ENCODE measurements at places on chromosomes 16 and 17.

DNA sequence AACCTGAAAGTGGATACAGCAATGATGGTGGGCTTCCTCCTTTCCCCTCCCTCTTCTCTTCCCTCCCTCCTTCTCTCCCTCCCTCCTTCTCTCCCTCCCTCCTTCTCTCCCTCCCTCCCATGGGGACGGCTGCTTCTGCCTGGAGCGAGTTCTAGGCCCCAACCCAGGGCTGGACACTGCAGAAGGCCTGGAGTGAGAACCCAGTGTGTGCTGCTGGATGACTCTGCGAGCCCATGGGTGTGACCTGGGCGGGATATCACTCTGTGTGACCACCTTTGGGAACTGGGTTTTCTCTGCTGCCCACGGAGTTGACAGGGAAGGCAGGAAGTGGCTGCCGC lies 242.6 kb upstream of the GSE1 start:
- DNase-seq = no peak

GRCh38 chr16:68470461-68471150 lies 22.3 kb upstream of the SMPD3 start:
- no peak for DNase-seq

GRCh38 chr16:87789437-87790291 lies 23.9 kb upstream of the KLHDC4 start:
- DNase-seq = no peak

DNA sequence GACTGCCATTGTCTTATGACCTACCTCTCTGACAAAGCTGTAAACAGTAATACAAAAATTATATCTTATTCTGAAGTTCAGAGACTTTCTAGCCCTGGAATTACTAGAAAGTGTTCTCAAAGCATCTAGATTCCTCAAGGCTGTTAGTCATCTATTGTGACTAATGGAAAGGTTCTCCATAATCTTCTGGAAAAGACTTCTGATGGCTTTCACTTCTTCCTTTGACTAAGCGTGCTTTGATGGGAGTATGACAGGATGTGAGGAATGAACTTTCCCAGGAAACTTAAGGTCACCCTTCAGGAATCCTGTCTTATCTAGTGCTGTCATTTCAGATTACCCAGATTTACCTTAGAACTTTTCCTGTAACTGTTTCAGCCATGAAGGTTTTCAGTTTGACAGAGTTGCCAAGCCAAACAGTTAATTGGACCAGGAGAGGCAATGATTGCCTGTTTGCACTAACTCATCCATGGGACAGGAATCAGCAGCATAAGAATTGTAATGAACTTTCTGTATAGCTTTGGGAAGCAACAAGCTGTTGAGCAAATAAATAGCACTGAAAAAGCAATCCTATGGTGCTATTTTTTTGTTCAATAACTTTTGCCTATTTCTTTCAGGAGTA lies 43.5 kb downstream of the AP2B1 start:
- no peak for DNase-seq

GRCh38 chr16:10652730-10653590 lies 41.8 kb downstream of the TEKT5 start:
- DNase-seq = no peak

- no peak for DNase-seq
These were observed 4.2 kb upstream of the AATF start for GRCh38 chr17:36944553-36944952.

- no peak for DNase-seq
These were observed 103.7 kb downstream of the NOG start for GRCh38 chr17:56697190-56697589.

DNA sequence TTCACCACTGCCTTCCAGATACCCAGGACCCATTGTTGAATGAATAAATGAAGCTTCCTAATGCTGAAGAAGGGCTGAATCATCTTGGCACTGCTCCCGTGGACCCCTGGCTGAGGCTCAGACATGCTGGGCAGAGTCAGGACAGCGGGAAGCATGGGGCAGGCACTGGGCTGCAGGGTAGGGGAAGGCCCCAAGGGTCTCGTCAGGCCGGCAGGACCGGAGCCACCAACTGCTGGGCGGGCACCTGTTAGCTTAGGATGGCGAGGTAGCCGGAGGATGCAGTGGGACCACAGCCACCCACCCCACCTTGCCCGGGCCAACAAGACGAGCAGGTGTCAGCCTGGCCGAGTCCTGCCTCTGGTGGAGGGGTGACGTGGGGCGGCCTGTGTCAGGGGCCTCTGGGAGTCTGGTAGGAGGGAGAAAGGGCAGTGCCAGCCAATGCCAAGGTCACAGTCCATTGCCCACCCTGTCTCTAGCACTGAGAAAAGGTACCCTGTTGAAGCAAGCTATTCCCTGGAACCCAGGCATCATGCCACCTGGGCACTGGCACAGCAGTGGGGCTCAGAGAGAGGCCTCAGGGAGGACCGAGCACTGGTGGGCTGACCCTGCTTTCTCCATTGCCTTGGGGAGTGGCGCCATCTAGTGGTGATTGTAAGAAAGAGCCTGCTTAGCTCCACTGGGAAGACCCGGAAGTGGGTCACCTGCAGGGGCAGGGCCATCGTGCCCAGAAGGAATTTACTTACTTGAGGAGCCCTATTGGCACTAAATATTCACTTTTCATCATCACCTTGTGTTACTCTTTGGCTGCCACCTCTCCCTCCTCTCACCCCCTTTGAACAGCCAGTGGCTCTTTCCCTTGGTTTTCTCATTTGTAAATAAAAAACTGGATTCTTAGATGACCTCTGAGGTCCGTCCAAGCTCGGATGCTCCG lies 3.0 kb upstream of the DLX3 start:
- peak; percentile 62 for DNase-seq

DNA sequence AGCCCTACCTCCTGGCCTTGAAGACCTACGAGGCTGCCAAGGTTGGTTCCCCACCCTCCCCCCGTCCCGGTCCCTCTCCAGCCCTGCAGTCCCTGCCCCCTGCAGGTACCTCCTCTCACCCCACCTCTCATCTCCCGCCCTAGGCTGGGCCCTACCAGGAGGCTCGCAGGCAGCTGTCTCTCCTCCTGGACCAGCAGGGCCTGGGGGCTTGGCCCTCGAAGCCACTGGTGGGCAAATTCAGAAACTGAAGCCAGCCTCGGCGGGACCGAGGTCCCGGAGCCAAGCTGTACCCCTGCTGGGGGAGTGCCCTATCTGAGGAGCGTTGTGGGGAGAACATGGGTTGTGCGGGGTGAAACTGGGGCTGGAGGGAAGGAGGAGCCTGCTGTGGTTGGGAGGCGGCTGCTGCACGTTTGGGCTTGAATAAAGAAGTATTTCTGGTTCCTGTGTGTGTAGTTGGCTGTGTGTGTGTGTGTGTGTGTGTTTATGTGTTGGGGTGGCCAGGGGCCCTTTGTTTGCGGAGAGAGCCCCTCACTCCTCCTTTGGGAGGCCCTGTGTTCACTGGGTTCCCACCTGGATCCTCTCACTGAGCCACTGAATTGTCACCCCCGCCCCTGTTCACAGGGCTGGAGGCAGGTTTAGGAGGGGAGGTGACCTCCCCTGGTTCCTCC lies 5.9 kb downstream of the ADAD2 start:
- no peak for DNase-seq

DNA sequence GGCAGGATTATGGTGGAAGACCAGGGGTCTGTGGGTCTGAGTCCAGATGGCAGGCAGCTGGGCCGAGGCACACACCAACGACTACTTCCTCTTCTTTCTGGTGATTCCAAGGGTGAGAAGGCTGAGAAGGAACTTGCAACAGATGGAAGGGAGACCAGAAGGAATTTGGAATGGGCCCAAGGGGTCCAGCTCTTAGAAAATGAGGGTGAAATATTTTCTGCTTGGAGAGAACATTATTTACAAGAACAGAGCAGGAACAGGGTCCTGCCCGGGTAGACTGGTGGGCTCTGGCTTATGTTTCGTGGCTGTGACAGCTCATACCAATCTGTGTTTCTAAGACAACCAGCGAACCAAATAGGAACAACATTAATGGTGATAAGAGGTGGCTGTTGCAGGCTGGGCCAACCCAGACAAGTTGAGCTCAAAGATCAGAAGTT lies 36.6 kb downstream of the CCDC42 start:
- no peak for DNase-seq

DNA sequence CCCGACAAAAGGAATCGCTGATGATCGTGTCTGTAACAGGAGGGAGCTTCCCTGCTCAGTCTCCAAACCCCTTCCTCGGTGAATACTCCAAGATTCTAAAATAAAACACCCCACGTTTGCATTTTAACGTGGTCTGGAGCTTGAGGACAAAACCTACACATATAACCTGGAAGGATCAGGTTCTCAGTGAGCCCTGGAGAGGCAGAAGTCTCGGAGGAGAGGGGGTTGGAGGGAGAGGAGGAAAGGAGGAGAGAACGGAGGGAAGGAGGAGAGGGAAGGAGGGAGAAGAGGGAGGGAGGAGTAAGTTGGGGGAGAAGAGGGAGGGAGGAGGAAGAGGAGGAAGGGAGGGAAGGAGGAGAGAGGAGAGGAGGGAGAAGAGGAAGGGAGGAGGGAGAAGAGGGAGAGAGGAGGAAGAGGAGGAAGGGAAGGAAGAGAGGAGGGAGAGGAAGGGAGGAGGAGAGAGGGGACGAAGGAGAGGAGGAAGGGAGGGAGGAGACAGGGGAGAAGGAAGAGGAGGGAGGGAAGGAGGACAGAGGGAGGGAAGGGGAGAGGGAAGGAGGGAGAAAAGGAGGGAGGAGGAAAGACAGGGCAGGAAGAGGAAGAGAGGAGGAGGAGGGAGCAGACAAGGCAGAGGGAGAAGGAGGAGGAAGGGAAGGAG lies 27.4 kb upstream of the GINS2 start:
- no peak for DNase-seq

GRCh38 chr16:35150805-35151312 lies 1691.4 kb downstream of the TP53TG3F start:
- no peak for DNase-seq

- DNase-seq = no peak
These were observed 60.9 kb upstream of the WSB1 start for GRCh38 chr17:27233059-27233458.
